ENCODE measurements at places on chromosomes 4 and X. TPM values are rescaled to one million over a fixed set of nuclear protein-coding genes. Genes with fewer than 3 reads are reported as not detected.

The PRRG3 gene
- not detected for total RNA-seq

The SULT1B1 gene
- under 0.01 TPM for total RNA-seq

The G3BP2 gene
- 192 TPM for total RNA-seq

The PAGE1 gene
- total RNA-seq, result not detected

The RWDD4 gene
- total RNA-seq, result 28.5 TPM

The CD38 gene
- total RNA-seq, result not detected

The ADRA2C gene
- 0.50 TPM for total RNA-seq

The RBM46 gene
- total RNA-seq, result 0.96 TPM

DNA sequence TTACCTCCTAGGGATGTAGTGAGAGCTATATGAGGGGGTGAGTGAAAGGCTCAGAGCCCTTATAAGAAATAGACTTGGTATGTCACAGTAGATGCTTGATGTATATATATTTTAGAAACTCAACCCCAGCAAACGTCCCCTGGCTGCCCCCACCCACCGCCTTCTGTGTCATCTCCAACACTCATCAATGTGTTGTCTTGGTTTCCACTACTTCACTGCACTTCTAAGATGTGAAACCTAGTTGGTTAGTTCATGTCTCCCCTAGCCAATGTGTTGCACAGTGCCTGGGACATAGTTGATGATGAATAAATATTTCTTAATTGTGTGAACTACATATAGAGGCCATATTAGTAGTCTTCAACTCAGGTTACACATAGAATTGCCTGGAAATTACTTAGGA, 4.4 kb downstream of the FGFBP2 start:
- no peak for DNase-seq

DNA sequence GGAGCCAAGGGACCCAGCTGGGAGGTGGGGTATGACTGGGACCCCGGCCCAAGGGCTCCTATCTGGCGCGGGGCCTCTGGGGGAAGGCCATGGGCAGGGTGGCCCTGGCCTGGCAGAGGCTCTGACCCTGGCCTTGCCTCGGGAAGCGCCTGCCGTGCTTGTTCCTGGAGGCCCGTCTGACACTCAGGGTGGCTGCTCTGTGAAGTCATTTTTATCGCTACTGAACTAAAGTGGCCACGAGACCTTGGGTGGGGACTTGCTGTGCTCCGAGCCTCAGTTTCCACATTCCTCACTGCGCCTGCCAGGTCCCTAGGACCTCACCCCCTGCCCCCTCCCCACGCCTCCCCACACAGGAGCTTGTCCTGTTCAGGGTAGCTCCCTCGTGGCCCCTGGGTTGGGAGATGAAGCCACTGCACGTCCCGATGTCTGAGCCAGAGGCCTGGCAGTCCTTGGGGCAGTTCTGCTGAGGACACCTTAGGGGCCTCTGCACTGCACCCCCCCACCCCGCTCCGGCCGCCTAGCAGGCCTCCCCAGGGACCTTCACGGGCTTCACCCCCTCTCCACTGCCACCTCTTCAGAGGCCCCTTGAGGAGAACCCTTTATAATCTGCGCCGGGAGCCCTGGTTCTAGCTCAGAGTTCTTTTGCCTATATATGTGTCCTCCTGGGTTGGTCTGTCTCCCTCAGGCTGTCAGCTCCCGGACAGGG, 639 bp upstream of the SORCS2 start:
- DNase-seq, result no peak

- DNase-seq, result no peak
Observed at GRCh38 chr4:125357675-125358074, 42.9 kb downstream of the FAT4 start.

DNA sequence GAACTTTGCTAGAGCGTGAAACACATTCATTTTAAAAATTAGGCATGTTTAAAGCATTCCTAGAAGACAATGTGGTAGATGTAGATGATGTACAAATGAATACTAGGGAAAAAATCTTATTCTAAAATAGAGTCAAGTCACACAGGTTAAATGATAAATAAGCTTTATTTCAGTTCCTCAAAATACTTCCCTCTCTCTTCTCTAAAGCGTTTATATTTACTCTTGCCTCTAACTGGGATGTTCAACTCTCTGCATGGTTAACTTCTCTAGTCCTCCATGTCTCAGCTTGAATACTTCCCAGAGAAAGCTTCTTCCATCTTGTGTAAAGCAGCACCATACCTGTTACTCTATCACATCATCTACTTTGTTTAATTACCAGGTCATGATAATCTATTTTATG, 30.9 kb upstream of the GLRA3 start:
- no peak for DNase-seq

GRCh38 chrX:86946569-86946968, 571.0 kb upstream of the KLHL4 start:
- DNase-seq, result peak; percentile 13

GRCh38 chr4:173333658-173334084, 487 bp downstream of the HMGB2 start:
- DNase-seq, result no peak

GRCh38 chr4:2866891-2867290, 23.2 kb downstream of the ADD1 start:
- no peak for DNase-seq

DNA sequence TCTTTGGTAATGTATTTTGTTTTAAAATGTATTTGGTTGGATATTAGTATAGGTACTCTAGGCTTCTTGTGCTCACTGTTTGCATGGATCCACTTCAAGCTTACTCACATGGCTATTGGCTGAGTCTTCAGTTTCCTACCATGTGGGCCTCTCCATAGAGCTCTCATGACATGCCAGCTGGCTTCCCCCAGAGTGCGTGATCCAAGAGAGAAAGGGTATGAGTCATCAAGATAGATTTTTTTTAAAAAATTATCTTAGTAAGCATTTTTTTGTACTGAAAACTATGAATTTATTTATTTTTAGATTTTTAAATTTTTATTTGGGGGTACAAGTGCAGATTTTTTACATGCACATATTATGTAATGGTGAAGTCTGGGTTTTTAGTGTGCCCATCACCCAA, 219.1 kb upstream of the AMOT start:
- no peak for DNase-seq

GRCh38 chr4:38759113-38759789, 23.5 kb downstream of the TLR10 start:
- peak; percentile 24 for DNase-seq

DNA sequence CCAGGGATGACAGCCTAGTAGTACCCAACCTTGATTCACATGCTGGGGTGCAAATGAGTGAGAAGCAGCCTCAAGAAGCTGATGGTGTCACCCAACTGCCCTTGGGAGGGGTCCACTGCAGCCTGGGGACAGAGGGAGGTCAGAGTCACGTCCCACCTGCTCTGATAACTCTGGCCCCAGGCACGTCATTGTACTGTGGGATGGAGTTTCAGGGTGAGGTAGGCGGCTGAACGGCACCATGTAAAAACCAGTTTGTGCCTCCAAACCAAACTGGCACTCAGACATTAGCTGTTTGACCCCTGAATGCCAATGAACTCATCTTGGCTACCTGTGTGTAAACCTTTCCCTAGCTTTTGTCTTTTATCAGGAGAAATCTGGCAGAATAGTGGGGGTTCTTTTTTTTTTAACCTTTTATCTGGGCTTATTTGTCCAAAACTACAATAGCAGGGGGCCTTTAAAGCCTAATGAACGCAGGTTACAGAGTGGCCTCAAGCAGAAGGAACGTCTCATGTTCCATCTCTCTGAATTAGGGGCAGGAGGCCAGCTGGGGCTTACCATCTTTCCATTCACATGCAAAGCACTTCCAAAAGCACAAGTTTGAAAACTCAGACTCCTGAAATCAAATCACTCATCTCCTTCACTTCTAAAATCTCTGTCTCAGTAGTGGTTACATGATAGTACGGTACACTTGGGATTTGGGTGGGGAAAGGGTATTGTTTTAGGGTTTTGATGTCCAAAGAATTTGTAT, 89.4 kb downstream of the IRF2 start:
- DNase-seq, result peak; percentile 72

- DNase-seq, result peak; percentile 49
Observed at GRCh38 chr4:52545099-52546069, 113.7 kb downstream of the USP46 start.

GRCh38 chrX:129721870-129722269, 16.9 kb upstream of the XPNPEP2 start:
- no peak for DNase-seq

DNA sequence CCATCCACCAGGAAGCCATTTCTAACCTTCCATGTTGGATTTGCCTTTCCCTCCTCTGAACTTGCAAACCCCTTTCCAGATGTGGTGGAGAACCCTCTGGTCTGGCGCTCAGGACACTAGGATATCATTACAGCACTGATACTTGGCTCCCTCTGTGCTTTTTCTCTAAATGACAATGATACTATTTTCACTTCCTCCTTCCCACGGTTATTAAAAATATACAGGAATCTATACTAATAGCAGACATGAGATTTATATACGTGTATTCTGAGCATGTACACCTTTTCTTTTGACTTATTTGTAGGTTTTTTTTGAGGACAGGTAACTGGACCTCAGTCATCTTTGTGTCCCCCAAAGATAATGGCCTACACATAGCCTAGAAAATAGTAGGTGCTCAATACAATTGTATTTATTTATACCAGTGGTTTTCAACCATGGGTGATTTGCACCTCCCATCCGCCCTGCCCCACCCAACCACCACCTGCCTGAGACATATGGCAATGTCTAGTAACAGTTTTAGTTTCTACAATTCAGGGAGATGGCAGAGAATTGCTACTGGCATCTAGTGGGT, 60.4 kb upstream of the PLAC8 start:
- no peak for DNase-seq

- DNase-seq, result no peak
Observed at GRCh38 chr4:79991601-79992000, 81.4 kb downstream of the ANTXR2 start.

GRCh38 chr4:139522457-139522856, 33.6 kb downstream of the SETD7 start:
- DNase-seq, result no peak

- DNase-seq, result no peak
Observed at GRCh38 chr4:48329193-48329592, 12.1 kb upstream of the SLAIN2 start.

DNA sequence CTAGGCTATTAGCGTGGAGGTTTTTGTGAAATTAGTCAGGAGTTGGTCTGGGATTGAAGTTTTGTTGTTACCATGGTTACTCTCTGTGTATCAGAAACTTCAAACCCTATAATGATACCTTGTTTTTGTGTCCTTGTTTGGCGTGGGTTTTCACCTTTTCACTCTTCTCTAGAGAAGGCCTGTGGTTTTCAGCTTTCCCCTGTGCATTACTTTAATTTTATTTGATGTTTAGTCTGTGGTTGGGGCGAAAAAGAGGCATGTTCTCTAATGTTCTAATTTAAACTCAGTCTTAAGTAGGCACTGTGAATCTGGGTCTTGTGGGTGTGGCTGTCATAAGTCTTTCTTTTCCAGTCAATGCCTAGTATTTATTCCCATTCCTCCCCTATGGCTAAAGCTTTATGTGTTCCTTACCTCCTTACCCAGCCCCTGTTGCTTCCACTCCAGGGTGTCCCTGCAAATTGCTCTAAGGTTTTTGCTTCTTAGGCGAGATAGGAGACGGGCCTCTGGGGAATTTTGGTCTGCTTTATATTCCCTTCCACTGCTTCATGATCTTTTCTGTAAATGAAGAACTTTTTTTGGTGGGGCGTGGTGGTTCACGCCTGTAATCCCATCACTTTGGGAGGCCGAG, 326.3 kb upstream of the ZCCHC13 start:
- peak; percentile 4 for DNase-seq

DNA sequence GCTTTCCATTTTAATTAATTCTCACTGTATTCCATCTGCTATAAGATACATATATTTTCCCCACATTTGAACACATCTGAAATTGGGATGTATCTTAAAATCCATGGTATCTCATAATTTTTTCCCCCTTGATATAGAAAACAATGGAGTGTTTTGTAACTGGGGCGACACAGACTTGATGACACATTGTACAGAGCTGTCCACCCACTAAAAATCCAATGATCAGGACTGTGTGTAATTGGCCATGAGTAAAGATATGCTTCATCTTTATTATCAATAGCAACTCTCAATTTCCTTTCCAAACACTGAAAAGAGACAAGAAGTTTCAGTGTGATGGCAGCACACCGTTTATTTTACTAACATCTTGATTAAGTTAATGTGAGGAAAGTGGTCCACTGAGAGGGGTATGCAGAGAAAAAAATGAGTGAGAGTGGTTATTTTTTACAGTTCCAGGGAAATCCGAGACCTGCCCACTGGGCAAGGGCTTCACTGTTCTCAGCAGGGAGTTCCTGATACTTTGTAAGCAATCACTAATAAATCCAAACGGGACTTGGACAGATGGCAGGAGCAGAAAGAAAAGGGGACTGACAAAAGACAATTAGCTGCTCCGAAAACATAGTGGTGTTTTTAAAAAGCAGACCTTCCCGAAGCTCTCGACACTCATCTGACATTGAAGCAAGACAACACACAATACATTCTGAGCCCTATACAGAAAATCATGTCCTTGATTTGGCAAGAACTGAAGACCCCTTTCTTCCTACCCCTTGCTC, 149.4 kb downstream of the TSPAN5 start:
- DNase-seq, result no peak

Measured in mammary epithelial cell (primary cell).